ENCODE measurements at places on chromosomes 3 and 15. TPM values are rescaled to one million over a fixed set of nuclear protein-coding genes. Genes with fewer than 3 reads are reported as not detected.

Gene MYLK
- 99.0 TPM for total RNA-seq

Gene LRRC58
- 12.1 TPM for total RNA-seq

Gene ECE2
- total RNA-seq: 0.20 TPM

Gene SLC25A20
- 56.3 TPM for total RNA-seq

Gene NANOGP8
- not detected for total RNA-seq

Gene XYLB
- 19.2 TPM for total RNA-seq

Gene ZNF80
- total RNA-seq: not detected

Gene CLDN18
- total RNA-seq: not detected

Gene TXNRD3
- 4.8 TPM for total RNA-seq

Gene ZIC4
- total RNA-seq: not detected

Gene DYNLT2B
- 1.7 TPM for total RNA-seq

Gene FMN1
- 36.2 TPM for total RNA-seq

Gene C2CD4B
- 2.8 TPM for total RNA-seq

Gene HOMER2
- 2.1 TPM for total RNA-seq

Gene CCR9
- 0.12 TPM for total RNA-seq

Gene FGF7
- 11.0 TPM for total RNA-seq

Gene TSPAN3
- 954 TPM for total RNA-seq

Gene CHDH
- total RNA-seq: 34.1 TPM

Gene LRRC31
- 62.9 TPM for total RNA-seq

Gene ATP13A5
- not detected for total RNA-seq

Gene SIN3A
- total RNA-seq: 56.1 TPM

Gene ESYT3
- 1.7 TPM for total RNA-seq

Gene ST3GAL6
- 1.7 TPM for total RNA-seq

Gene LMAN1L
- 0.40 TPM for total RNA-seq

Gene DNAJC13
- total RNA-seq: 47.9 TPM

Gene WNT5A
- 3.2 TPM for total RNA-seq

Gene CLSTN2
- total RNA-seq: 2.4 TPM

Gene CNTN4
- total RNA-seq: 9.1 TPM

Gene SEC11A
- 128 TPM for total RNA-seq

Gene DGKG
- total RNA-seq: 0.49 TPM

Gene ZNF620
- 4.1 TPM for total RNA-seq

Gene SLC51B
- total RNA-seq: 104 TPM

Gene NOX5
- 0.12 TPM for total RNA-seq

Gene PEAK1
- 57.0 TPM for total RNA-seq

Gene DAZL
- not detected for total RNA-seq

Gene SAMMSON
- total RNA-seq: not detected

Gene HCN4
- 0.28 TPM for total RNA-seq

Gene STAC
- total RNA-seq: 0.78 TPM

Gene KY
- 0.25 TPM for total RNA-seq

Gene GP9
- 0.55 TPM for total RNA-seq

Gene THSD4
- 45.5 TPM for total RNA-seq

Gene NPAP1
- total RNA-seq: not detected

Gene CCDC39
- not detected for total RNA-seq

Gene GOLGA8G
- not detected for total RNA-seq

Gene UCN2
- total RNA-seq: not detected

Gene LRRC3B
- total RNA-seq: 0.14 TPM

Gene ALDH1A2
- total RNA-seq: 5.4 TPM

Gene ICE2
- 31.7 TPM for total RNA-seq

Gene WDR93
- total RNA-seq: not detected

Gene CCRL2
- total RNA-seq: 18.3 TPM

Gene XCR1
- total RNA-seq: 0.64 TPM

Gene BRPF1
- 15.9 TPM for total RNA-seq

Data from left colon (tissue), 2 donors.